ENCODE measurements at places on chromosomes 6 and 20.
A peak's percentile ranks its signal among the peaks of the same experiment; 100 is the strongest.

DNA sequence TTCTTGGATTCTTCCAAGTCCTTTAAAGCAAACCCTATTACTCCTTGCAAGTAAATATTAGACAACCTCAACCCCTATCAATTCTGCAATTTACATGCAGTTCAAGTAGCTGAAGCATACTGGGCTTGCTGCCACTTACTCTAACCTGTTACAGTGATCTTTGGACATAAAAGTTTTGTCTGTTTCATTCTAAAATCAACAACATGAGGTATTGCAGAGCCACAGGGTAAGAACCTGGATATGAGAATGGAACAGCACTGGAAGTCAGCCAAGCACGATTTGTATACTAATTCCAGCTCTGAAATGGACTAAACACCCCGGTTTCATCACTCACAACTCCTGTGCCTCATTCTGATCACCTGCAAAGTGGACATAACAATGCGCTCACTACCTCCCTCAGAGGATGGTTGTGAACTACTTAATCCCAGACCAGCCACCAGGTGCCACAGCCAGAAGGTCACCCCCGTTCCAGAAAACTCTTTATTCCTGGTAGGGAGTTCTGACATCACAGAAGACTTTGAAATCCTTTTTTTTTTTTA, 270.0 kb downstream of the ADGB start:
- DNase-seq = no peak

GRCh38 chr6:69706724-69707123, 90.1 kb downstream of the LMBRD1 start:
- no peak for DNase-seq

GRCh38 chr6:167094436-167094819, 28.5 kb upstream of the CCR6 start:
- no peak for DNase-seq

GRCh38 chr20:43408848-43409576, 48.7 kb upstream of the SRSF6 start:
- DNase-seq = peak; percentile 36

DNA sequence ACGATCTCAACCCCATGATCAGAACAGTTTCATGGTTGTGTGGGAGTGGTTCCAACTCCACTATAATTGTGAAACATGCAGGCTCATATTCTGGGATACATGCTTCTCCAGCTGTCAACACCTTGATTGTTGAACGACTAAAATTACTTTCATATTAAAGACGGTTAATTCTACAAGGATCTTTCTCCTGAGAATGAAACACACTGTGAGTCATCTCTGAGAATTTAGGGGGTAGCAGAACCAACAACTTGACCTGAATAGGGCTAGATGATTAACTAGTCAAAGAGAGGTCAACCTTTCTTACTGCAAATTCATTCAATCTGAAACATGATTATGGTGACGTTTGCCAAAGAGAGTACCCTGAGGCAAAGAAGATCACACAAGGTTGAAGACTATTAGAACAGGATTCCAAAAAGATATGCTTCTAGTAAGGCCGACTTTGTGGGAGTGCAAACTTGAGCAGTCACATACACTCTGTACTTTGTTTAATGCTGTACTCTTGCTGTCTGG, 175.2 kb upstream of the CITED2 start:
- DNase-seq = no peak

GRCh38 chr6:165663736-165664558, 906 bp upstream of the PDE10A start:
- DNase-seq = no peak

DNA sequence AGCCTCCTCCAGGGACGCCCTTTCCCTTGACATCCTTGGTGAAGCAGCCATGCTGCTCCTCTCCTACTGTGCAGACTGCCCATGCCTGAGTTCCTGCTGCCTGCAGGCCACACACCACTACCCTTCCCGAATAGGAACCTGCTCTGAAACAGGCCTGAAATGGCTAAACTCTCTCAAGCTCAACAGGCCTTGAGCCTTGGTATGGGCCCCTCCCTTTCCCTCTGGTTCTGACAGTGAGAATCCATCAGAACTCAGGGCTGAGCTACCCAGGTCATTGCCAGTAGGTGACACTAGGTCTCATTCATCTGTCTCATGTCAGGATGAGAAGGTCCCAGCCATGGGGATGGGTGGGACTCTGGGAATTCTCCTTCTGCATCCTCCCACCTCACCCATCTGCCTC, 25.7 kb downstream of the RAET1L start:
- no peak for DNase-seq

GRCh38 chr20:46302106-46302505, 6.2 kb downstream of the CDH22 start:
- DNase-seq = no peak

DNA sequence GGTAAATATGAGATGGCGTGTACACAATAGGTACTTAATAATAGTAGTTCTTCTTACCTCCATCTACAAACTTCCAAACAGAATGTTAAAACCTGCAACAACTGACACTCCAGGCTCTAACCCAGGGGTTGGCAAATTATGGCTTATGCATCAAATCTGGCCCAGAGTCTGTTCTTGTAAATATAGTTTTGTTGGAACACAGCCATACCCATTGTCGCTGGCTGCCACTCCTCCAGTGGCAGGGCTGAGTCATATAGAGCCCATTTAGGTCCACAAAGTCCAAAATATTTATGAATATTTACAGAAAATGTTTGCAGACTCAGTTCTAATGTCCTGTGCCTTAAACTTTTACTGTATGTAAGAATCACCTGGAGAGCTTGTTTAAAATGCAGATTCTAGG, 69.9 kb upstream of the BTBD3 start:
- no peak for DNase-seq

GRCh38 chr6:82364087-82365015, 734 bp downstream of the TPBG start:
- DNase-seq = peak; percentile 16

- peak; percentile 45 for DNase-seq
These were observed 22.2 kb downstream of the CEP57L1 start for GRCh38 chr6:109117346-109118035.

- no peak for DNase-seq
These were observed 41.3 kb downstream of the WASF1 start for GRCh38 chr6:110137924-110138887.

DNA sequence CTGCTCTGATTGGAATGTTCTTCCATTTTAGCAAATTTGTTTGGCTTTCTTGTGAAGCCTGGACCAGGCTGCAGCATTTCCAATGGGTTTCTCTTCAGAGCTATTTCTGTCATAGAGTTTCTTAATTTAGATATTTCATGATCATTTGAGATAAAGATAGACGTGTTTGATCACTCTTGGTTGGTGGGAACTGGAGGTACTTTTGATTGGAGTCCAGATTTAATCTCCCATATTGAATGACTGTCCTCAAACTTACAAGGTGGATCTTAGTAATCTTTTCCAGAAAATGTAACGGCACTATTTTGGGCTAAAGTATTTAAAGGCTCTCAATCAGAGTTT, 29.2 kb downstream of the RNF144B start:
- no peak for DNase-seq

GRCh38 chr6:107633680-107634323, 143.9 kb downstream of the SOBP start:
- no peak for DNase-seq

- DNase-seq = no peak
These were observed 2.9 kb downstream of the C6orf141 start for GRCh38 chr6:49553384-49553783.

DNA sequence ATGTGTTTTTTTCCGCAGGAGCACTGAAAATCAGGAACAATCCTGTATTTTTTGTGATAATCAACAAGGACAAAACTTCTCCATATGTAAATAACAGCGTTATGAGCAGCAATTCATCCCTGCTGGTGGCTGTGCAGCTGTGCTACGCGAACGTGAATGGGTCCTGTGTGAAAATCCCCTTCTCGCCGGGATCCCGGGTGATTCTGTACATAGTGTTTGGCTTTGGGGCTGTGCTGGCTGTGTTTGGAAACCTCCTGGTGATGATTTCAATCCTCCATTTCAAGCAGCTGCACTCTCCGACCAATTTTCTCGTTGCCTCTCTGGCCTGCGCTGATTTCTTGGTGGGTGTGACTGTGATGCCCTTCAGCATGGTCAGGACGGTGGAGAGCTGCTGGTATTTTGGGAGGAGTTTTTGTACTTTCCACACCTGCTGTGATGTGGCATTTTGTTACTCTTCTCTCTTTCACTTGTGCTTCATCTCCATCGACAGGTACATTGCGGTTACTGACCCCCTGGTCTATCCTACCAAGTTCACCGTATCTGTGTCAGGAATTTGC, at the start of gene TAAR6:
Gene TAAR6 (plus strand): TSS at position 102 of the 557 bp plus-strand sequence. CDS start 0 bp downstream, at position 102.
- DNase-seq = no peak

- no peak for DNase-seq
These were observed 120.1 kb downstream of the AIG1 start for GRCh38 chr6:143180826-143181225.

- DNase-seq = no peak
These were observed 56.0 kb downstream of the CLIC5 start for GRCh38 chr6:45959534-45960145.

DNA sequence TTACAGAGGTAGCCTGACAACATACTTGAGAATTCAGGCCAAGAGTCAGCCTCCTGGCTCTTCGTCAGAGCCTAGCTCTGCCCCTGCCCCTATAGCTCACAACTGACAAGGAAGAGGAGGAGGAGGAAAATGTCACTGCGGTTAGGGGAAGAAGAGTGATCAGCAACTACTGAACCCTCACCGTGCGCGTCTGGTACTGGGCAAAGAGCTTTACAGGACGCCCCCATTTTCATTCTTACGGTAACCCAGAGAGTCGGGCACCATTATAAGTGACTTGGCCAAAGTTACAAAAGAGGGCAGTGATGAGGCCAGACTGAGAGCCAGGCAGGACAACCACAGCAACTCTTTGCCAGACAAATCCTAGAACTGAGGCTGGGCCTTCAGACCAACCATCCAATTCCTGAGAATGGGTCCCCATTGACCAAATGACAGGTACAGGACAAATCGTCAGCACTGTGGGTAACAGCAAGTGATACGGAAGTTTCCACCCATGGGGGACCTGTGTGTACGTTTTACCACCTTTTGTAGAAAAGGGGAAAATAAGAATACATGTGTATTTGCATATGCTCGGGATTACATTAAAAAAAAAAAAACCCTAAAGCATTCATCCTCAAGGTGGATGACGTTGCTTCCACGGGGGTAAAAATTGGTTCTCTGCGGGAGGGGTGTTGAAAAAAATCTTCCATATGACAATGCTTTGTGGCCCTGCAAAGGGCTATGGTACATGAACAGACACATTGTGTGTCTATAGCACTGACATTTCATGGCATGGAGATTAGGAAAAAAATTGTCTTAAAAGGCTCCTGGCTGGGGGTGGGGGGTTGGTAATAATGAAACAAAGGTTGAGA, 118.0 kb downstream of the NFATC2 start:
- DNase-seq = no peak

GRCh38 chr20:6053776-6054688, at the start of gene LRRN4:
Gene LRRN4 (minus strand): TSS chr20:6054060. CDS start chr20:6052799, 1,261 bp downstream.
- no peak for DNase-seq

GRCh38 chr20:17643531-17644188, 38.4 kb downstream of the RRBP1 start:
- no peak for DNase-seq

- no peak for DNase-seq
These were observed 32.9 kb downstream of the TBPL1 start for GRCh38 chr6:133985970-133986369.

Measured in suppressor macrophage treated with lipopolysaccharide for 4 hours (primary cell).